ENCODE measurements at places on chromosomes 4 and X.

DNA sequence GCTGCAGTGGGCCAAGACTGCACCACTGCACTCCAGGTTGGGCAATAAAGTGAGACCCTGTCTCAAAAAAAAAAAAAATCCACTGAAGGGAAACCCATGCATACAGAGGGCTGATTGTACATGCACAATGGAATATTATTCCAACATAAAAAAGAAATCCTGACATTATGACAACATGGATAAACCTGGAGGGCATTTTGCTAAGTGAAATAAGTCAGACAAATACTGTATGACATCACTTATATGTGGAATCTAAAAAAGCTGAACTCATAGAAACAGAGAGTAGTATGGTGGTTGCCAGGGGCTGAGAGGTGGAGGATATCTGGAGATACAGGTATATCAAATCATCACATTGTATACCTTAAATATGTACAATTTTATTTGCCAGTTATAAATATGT is 102.2 kb downstream of the PPEF1 start:
- DNase-seq, result no peak

DNA sequence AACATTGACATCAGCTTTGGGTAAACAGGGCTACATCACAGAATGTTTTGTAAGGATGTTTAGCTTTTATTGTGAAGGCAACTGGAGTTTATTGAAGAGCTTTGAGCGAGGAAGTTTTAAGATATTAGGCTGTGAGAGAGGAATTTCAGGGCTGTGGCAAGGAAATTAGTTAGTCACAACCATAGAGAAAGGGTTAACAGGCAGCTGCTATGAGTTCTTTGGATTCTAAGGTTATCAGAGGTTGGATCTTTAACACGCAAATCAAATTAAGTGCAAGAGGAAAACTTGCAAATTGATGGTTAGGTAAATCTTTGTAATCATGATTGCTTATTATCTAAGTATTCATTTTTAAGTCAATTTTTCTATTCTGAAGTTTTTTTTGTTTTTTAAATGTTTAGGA is 156.0 kb downstream of the UGT8 start:
- no peak for DNase-seq

GRCh38 chr4:150145946-150146340 is 67.7 kb downstream of the DCLK2 start:
- DNase-seq, result no peak

- DNase-seq, result no peak
Observed at GRCh38 chrX:8668813-8669212, 63.1 kb downstream of the ANOS1 start.

DNA sequence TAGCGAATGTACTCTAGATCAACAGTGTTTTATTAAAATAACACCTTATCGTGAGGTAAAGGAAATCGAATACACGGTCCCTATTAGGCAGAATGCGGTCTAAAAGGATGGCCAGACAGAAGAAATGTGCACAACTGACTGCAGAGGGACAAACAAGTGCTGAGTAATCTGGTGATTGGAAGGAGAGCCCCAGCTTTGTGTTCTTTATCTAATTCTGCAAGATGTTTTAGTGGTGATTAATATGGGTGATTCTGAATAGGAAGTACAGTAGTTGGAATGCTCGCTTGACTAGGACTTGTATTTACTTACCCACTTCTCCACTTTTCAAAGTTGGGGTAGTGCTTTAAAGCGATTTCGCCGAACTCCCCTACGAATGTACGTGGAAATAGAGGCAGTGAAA is 1.2 kb downstream of the WDR44 start:
- DNase-seq, result no peak

- DNase-seq, result no peak
Observed at GRCh38 chr4:75878246-75878756, 24.0 kb downstream of the PPEF2 start.

GRCh38 chr4:19051831-19052230 is 1030.3 kb upstream of the LCORL start:
- no peak for DNase-seq

DNA sequence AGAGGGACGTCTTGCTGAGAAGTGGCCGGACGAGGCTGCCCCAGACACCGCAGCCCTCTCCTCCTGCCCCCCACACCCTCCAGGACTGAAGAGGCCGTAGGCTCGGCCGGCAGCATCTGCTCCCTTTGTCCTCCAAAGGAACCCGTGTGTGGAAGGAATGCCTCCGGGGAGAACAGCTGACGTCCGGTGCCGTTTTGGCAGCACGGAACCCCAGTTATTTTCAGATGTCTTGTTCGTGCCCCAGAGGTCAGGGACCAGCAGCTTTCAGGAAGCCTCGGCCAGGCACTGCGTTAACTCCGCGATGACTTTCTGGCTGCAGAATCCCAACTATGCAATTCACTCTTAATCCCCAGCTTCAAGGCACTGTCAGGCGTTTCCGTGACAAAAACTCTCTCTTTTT is 10.9 kb upstream of the PPP2R3B start:
- DNase-seq, result no peak

DNA sequence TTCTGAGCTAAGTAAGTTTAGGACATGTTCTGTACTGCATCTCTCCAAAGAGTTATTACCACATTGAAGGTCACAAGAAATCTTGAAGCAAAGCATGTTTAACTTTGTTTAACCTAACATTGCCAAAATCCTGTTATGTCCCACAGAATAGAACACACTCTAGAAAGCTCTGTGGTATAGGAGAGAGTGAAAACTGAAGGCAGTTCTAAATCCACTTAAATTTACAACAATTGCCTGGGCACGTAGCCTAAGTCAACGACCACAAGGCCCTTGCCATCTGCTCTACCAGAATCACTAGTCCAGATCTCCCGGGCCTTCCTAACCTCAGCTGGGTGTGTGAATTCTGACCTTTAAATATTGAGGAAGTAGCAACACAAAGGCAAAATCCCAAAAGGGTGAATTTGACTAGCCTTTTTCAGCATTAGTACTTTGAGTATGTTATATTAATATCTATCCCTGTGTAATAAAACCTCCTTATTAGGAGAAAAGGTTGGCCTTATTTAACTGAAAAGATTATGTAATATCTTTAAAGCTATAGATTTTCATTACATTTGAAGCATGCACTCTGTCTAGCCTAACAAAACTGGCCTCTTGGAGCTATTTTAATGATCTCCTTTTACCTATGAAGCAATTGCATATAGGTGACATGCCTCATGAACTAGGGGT is 4.5 kb upstream of the MAML3 start:
- DNase-seq, result peak; percentile 13

GRCh38 chr4:45131020-45131419 is 404.7 kb upstream of the GNPDA2 start:
- DNase-seq, result no peak

DNA sequence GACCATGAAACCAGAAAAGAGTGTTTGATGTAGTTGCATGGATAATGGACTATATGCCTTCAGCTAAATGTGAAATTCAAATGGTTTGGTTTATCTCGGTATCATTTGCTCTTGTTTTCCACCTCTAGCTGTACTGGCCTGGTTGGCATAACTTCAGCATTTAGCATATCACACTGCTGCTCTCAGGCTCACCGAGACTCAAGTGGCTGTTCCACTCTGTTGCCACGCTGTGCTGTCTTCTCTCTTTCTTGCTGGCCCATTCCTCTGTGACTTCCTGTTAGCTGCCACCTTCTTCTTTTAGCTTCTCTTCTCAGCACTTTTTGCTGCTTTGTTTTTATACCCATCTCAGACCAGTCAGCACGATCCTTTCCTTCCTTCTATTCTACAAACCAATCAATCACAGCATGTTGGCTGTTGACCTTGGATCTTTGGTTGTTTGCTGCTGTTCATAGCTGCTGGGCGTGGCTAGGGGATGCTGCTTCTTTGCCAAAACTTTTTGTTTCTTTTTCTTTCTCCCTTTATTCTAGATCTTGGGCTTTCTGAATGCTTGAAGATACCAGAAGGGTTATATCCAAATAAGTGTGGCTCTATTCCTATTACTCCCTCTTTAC is 24.0 kb downstream of the INTS6L start:
- DNase-seq, result no peak

Data from NCI-H2107 (cell line).